SW 1271 (cell line): ENCODE measurements at places on chromosomes 6 and 20.

DNA sequence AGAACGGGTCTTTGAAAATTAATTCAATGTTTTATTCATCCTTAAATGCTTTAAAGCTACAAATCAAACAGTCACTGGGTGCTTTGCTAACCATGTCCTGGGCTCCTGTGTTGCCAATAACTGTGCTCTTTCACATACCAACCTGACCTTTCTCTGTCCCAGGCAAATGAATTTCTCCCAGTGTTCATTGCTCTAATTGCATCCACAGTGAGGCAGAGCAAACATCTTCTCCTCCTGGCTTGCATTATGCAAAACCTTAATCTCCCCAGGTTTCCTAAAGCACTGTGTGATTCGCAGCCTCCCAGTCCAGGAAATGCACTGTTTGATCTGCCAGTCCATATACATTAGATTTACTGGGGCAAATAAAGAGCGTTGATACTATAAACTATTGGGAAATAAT lies 219.0 kb downstream of the PREX1 start:
- DNase-seq = no peak

- DNase-seq = no peak
Observed at GRCh38 chr20:6882561-6883291, 115.2 kb downstream of the BMP2 start.

DNA sequence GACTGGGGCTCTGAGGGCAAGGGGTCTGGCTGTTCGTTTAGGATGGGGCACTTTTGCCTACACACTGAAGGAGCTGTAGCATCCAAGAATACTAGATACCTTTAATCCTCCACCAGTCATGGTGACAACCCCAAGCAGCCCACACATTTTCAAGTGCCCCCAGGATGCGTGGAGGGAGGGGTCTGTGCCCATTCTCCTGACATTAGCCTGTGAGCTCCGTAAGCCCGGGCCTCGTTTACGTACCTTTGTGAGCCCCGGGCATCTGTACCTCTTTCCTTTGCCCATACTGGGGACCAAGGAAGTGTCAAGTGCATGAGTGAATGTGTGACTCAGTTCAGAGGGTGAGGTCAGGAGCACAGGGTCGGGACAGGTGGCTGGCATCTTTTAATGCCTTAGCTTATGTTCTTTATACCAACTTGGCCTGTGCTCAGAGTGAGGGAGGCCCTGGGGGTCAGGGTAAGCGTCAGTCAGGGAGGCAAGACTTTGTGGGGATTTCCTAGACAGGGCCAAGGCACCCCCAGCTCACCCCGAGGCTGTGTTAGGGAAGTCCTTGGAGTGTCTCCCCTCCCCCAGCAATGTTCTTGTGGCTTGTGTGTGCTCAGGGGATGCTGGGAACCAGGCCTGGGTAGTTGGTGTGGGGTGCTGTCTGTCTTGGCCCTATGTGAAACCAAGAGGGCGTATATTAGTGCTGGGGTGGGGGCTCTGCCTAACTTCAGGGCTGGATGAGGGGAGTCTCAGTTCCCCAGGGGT lies 12.9 kb downstream of the VEGFA start:
- DNase-seq = no peak

- peak; percentile 75 for DNase-seq
Observed at GRCh38 chr6:142372348-142372747, 70.5 kb downstream of the ADGRG6 start.

GRCh38 chr6:89372506-89372901 lies 20.0 kb upstream of the UBE2J1 start:
- DNase-seq = no peak

DNA sequence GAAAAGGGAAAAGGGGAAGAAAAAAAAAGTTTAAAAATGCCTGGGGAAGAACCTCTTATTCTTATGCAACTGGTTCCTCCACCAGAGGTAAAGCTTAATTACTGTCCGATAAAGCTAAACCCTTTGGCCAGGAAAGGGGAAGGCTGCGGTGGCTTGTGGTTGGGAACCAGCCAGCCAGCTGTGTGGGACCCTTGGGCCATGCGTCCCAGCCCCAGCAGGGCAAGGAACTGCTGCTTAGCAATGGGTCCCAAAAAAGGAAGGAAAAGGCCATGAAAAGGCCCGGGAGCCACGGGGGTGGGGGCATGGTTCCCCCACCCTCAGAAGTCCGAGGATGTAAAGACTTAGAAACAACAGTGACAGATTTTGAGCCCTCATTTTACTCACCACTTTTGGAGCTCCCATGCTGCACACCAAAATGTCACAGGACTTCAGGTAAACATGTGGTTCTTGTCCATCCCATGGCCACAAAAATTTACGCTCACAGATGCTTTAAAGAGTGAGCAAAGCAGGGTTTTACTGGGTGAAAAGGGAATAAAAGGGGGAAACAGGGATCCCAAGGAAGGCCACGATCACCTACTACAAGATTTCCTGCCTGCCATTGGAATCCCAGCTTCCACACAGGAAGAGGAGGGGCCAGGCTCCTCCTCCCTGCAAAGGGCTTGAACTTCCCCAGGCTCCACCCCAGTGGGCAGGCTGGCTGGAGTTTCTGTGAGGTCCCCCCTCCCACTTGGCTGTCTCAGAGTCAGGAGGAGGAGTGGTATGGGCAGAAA lies 1234.7 kb upstream of the GJE1 start:
- peak; percentile 80 for DNase-seq

DNA sequence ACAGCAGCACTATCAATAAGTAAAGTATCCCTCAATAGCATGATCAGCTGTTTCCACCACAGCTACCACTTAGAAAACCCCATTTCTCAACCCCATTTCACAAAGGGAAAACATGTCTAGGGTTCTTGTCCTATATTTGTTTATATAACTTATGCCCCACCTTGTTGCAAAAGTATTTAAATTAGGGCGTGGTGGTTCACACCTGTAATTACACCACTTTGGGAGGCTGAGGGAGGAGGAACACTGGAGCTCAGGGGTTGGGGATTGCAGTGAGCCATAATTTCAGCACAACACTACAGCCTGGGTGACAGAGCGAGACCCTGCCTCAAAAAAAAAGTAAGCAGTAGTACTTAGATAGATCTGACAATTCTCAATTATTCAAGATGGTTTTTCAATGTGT lies 3.7 kb downstream of the MRPL14 start:
- no peak for DNase-seq

GRCh38 chr20:1803061-1803931 lies 91.9 kb upstream of the SIRPA start:
- no peak for DNase-seq

DNA sequence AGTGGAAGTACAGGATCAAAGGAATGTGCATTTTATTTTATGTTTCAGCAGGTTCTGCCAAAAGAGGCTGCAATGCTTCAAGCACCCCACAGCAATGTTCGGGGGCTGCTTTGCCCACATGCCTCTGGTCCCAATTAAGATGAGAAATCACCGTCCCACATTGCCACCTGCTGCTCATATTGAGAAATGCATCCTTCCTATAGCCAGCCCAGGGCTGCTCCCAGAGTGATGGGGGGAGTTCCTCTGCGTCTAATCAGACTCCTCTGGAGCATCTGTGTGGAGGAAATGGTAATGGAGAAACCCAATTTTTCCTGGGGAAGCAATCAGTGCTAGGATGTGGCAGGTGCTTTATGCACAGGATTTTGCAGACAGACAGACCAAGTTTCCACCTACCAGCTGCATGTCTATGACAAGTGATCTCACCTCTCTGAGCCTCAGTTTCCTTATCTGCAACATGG lies 33.7 kb downstream of the PTGIS start:
- peak; percentile 47 for DNase-seq

- DNase-seq = no peak
Observed at GRCh38 chr20:43977252-43977651, 62.6 kb downstream of the TOX2 start.

GRCh38 chr20:61956396-61957342 lies 109.0 kb downstream of the TAF4 start:
- DNase-seq = no peak

- no peak for DNase-seq
Observed at GRCh38 chr6:42264162-42264851, 46.6 kb upstream of the MRPS10 start.

DNA sequence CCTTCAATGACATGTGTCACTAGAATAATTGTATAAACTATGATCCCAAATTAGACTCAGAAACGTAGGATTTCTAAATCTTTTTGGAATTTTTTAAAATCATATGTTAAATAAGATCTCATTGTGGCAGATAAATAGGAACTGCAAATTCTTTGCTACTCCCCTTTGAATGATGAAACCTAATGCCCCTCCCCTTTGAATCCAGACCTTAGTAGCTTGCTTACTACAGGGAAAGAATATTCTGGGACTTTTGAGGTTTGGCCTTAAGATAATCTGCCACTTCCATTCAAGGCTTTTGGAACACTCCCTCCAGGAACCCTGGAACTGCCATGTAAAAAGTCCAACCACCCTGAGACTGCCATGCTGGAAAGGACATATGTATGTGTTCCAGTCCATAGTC lies 7.1 kb downstream of the TDP2 start:
- no peak for DNase-seq

- DNase-seq = no peak
Observed at GRCh38 chr20:33070111-33071053, 9.1 kb upstream of the BPIFB4 start.

- no peak for DNase-seq
Observed at GRCh38 chr6:135833771-135834170, 17.7 kb upstream of the PDE7B start.

DNA sequence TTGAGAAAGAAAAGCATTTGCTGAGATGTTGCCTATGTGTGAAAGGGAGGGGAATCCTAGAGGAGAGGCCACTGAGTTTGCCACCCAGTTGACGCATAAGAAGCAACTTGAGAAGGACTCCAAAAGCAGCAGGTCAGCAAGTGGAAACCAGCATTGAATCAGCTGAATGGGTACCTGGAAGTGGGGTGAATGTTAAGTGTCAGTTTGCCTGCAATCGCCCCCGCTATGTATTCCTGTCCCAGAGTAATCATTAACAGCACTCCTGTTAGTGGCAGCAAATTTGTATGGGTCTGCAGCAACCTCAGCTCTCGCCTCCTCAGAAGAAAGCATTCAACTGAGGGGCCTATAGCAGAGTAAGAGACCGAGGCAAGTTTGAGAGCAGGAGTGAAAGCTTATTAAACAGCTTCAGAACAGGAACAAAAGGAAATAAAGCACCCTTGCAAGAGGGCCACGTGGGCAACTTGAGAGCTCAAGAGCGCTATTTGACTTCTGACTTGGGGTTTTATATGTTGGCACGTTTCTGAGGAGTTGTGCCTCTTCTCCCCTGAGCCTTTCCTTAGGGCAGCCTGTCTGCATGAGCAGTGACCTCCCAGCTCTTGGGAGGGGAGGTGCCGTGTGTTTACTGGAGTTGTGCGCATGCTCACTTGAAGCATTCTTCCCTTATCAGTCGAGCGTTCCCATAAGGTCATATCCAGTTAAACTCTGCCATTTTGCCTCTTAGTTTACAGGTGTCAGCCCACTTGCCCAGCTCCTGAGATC lies 122.6 kb upstream of the PHACTR1 start:
- DNase-seq = no peak

DNA sequence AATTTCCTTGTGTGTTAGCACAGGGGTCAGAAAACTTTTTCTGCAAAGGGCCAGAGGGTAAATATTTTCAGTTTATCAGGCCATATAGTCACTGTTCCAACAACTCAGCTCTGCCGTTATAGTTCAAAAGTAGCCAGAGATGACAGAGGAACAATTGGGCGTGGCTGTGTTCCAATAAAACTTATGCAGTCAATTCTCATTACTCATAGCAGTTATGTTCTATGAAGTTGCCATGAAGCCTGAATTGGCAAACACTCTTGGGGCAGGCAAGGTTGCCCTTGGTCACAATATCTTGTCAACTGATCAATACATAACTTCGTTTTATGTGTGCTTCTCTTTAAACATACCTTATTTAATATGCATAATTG lies 304.2 kb downstream of the TFAP2C start:
- DNase-seq = no peak

GRCh38 chr20:47960769-47961541 lies 175.7 kb upstream of the SULF2 start:
- no peak for DNase-seq

- no peak for DNase-seq
Observed at GRCh38 chr6:157760589-157761330, 62.3 kb upstream of the SNX9 start.

GRCh38 chr6:100509101-100509500 lies 44.4 kb upstream of the SIM1 start:
- DNase-seq = no peak

- no peak for DNase-seq
Observed at GRCh38 chr6:150373260-150373701, 4.5 kb downstream of the IYD start.

GRCh38 chr6:166599205-166599604 lies 12.7 kb upstream of the RAMACL start:
- DNase-seq = no peak

DNA sequence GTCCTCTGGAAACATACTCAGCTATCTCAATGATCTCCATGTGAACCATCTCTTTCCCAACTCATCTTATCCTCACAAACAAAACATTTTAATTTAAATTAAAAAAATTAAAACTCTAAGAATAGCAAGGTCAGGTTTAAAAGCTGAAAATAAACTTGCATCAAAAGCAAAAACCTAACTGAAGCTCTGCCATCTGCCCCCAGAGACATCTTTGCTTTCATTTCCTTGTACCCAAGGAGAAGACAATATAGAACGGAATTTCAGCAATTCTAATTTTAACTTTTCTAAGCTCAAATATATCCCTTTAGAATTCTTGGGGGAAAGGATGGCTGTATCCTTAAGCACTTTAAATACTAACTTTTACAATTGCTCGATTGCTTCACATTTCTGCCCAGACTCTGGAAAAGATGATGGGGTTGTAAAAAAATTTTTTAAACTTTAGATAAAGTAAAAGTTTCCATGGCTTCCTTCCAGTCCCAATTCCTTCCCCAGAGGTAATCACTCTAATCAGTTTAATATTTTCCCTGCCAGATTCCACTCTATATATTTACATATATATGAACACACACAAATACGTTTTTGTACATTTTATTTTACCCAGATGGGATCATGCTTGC lies 69.2 kb upstream of the SMIM29 start:
- DNase-seq = no peak

DNA sequence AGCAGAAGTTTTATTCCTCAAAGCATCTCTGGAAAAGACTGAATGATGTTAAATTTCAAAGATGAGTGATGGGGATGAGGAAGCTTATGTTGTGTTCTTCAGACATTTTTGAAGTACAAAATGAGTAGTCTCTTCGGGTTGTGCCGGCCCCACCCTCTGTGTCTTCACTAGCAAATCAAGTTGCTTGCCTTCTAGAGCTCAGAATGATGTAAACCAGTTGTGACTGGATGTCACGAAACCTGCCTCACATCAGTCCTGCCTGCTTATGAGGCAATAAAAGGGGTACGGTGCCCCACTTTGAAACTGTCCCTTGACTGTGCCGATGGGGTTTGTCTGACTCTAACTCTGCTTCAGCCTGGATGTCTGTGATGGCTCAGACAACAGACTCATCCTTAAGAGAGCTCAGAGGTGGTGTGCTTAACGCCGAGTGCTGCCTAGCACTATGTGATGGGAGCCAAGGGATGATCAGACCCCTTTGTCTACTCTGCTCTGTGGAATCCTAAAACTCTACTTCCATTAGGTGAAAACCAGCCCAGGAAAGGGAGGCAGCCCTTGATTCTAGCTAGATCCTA lies 19.0 kb downstream of the TOMM34 start:
- no peak for DNase-seq
